ENCODE measurements at places on chromosomes 16 and 17.

DNA sequence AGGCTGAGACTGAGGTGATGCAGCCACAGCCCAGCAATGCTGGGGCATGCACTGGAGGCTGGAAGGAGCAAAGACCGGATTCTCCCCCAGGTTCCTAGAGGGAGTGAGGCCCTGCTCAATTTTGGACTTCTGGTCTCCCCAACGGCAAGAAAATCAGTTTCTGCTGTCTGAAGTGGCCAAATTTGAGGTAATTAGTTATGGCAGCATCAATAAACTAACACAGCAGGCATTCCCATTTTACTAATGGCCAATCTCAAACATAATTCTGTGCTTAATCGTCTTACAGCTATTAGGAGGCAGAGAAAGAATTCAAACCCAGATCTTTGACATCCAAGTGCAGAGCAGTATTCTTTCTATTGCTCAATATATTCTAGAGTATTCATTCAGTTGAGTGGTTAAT is 16.2 kb downstream of the NETO2 start:
- DNase-seq = no peak

DNA sequence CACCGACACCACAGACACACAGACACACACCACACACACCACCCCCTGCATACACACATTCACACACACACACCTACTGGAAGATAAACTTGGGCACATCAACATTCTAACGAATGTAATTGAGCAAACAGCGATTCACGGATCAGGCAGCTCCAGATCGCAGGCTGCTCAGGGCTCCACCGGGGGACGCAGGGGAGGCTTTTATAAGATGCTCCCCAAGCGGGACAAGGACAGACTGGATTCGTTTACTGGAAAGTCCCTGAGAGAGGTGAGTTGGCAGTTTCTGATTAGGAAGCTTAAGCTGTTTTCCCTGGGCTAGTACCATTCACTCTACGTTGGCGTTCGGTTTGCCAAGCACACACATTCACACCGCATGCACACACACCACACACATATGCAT is 281.3 kb downstream of the IRF8 start:
- DNase-seq = no peak

DNA sequence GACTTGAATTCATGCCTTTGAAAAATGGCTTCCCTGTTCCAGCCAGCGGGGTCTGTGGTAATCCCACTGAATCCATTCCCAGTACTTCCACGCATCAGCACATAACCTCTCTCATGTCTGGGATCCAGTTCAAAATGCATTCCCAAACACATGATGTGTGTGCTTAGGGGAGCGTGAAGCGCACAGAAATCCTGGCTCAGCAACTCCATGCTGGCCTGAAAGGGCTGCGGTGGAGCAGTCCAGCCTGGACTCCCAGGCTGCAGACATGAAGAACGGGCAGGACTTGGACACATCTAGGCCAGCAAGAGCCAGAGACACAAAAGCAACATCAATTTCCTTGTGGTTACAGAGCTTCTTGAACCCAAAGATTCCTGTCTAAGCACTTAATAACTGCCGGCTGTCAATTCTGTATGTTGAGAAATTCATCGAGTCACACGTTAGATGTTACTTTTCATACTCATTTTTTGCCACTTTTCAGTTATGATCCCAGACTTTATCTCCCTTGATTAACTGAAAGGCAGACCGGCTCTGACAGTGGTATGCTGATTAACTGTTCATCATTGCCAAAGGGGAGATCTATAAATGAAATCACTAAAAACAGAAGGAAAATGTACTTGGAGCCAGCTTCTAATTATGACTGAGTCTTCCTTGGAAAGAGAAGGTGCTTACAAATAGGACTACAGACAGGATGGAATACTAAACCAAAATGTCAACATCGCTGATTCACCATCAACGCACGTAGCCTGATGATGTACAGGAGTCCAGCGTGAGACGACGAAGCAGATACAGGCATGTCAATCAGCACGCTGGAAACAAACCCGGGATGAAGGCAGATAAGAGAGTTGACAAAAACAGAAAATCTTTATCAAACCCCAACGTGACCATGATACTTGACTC is 23.0 kb downstream of the NSMCE1 start:
- DNase-seq = no peak

DNA sequence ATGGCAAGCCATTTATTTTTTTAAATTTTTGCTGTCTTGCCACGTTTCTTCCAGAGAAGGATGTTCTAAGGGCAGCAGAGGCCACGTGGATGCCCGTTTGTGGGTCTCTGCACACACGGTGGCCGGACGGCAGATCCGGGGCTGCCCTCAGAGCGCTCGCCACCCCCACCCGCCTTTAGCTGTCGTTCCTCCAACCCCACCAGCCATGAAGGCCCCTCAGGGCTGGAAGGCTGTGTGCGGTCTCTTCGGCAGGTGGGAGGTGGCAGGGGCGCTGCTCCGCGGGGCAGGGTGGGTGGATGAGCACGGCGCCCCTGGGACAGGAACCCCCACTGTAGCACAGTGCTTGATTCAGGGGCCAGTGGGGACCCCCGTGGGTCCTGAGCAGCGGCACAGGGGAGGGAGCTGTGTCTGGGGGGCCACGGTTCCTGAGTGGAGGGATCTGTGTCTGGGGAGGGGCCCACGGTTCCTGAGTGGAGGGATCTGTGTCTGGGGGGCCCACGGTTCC is 49.7 kb downstream of the ZFPM1 start:
- DNase-seq = peak; percentile 22

DNA sequence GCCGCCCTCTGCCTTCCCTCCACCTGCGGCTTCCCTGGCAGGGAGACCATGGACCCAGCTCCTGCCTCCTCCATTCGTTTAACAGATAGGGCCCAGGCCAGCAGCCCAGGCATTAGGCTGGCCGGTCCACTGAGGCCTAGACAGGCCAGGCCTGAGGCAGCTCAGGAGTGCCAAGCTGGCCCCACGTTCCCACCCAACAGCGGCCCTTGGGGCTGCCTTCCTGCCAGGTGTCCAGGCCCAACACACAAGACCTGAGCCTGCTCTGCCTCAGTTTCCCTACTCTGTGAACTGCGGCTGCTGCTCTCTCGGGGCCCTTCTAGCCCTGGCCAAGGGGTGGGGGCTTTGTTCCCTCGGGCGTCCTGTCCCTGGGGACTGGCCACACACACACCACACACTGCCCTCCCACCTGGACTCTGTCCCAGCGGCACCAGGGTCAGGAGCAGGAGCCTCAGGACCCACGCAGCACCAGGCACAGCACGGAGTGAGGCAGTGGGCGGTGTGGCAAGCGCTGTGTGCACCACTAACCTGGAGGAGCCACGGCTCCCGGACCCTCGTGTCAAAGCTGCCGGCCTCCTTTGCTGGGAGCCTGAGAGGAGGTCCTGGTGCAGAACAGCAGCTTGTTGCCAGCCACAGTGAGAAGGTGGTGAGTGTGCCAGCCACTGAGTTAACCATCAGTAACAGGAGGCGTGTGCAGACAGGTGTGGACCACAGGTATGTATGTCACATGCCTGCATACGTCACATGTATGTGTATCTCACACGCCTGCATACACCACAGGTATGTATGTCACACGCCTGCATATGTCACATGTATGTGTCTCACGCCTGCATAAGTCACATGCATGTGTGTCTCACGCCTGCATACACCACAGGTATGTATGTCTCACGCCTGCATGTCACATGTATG is 14.6 kb upstream of the CDH15 start:
- no peak for DNase-seq

Measured in SJCRH30 (cell line).